ENCODE measurements at places on chromosomes 7 and 10.

- DNase-seq: no peak
These were observed 32.8 kb upstream of the MYO3A start for GRCh38 chr10:25901199-25901598.

- DNase-seq: peak; percentile 25
These were observed 183.0 kb upstream of the CTBP2 start for GRCh38 chr10:125343118-125343925.

GRCh38 chr7:154287356-154287755 is 235.2 kb downstream of the DPP6 start:
- no peak for DNase-seq

DNA sequence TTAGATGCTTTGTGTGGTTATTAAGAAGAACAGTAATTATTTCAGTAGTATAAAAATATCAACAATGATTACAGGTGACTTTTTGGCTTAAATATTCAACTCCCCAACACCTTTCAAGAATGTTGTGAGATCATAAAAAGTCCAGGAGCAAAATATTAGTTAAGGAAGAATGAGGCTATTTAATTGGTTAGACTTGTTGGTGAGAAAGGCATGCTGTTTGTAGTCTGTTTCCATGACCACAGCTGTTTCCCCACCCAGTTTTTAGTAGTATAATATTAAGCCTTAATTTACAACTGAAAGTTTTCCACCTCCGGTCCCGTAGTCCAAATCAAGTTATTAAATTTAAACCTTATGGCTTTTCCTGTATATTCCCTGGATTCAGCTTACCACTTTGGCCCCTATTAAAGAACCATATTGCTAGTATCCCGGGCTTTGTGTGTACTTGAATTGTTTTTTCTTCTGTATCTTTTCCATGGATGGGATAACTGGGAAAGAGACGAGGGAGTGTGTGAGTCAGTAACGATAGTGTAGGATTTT is 133.3 kb downstream of the CELF2 start:
- DNase-seq: no peak

DNA sequence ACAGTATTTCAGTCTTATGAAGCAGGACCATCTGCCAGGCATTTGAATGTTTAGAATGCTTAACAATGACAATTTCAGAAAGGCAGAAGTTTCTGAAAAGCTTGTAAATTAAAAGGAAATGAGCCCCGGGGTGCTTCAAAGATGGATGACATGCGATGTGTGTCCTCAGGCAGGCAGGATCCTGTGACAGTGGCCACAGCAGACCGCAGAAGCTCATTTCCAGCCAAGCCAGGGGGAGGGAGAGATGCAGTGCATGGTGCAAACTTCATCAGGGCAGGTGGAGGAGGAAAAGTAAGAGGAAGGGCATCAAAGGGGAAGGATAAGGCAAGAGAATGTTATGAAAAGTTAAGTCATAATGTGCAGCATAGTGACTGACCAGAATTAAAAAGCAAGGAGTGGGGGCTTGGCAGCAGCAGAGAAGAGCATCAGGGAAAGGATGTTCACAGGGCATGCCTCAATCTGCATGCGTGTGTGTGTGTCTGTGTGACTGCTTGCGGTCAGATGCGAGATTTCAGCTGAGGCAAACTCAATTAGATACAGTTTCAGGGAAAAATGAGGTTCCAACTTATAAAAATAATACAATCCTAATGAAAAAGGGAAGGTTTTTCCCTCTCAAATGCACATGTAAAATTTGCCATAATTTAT is 173.7 kb downstream of the COBL start:
- no peak for DNase-seq

GRCh38 chr10:77756319-77757232 is 119.0 kb upstream of the KCNMA1 start:
- peak; percentile 86 for DNase-seq

GRCh38 chr10:113357681-113358300 is 195.1 kb upstream of the HABP2 start:
- DNase-seq: peak; percentile 45

- no peak for DNase-seq
These were observed 56.5 kb downstream of the PIK3AP1 start for GRCh38 chr10:96663797-96664196.

GRCh38 chr10:17548162-17548561 is 69.0 kb downstream of the HACD1 start:
- no peak for DNase-seq

GRCh38 chr10:73843261-73843660 is 31.1 kb downstream of the CAMK2G start:
- no peak for DNase-seq

DNA sequence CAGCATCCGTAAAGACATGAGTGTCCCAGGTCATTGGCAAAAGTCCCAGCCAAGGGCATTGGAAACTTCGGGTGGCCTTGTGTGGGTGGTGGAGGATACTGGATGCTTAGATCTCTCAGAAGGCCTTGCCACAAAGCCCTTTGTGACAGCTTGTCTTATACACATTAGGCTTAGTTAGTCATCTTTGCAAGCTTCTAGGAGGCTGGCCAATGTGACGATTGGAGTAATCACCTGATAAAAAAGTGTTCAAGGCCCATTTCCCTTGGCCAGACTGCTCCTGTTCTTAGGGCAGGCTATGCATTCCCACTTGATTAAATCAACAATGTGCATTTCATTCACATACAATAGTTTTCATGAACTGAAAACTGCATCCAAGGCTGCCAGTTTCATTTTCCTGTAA is 26.9 kb downstream of the NPS start:
- no peak for DNase-seq

GRCh38 chr10:59891349-59891748 is 15.0 kb downstream of the CCDC6 start:
- DNase-seq: no peak

DNA sequence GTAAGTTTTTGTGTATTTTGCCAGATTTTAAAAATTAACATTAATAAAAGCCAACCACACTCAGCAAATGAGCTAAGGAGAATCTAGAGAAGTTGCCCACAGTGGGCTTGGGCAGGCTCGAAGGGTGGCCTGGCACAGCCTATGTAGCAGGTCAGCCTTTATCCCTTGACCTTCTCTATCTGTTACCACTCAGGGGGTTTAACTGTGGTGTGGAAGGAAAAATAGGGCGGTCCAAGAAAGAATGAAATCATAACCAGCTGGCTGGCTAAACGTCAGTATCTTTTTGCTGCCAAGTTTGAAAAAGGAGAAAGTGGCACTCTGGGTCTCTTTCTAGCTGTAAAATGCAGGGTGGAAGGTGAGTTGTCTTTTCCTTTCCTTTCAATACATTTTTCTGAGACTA is 130.3 kb upstream of the ASAH2 start:
- DNase-seq: peak; percentile 25

DNA sequence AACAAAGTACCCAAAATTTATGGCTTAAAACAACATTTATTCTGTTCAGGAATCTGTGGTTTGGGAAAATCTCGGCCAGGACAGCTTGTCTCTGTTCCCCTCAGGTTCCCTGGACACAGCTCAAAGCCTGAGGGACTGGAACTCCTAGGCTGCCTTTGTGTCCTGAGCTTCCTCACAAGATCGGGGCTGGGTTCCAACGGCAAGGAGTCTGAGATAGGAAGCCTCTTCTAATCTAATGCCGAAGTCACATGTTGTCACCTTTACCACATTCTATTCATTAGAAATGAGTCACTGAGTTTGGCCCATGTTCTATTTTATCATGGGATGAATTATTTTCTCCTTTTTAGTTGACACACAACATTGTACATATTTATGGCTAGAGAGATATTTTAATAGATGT is 80.5 kb downstream of the ANKRD26 start:
- DNase-seq: no peak

- DNase-seq: no peak
These were observed 16.5 kb downstream of the DENND10 start for GRCh38 chr10:119120413-119120867.

DNA sequence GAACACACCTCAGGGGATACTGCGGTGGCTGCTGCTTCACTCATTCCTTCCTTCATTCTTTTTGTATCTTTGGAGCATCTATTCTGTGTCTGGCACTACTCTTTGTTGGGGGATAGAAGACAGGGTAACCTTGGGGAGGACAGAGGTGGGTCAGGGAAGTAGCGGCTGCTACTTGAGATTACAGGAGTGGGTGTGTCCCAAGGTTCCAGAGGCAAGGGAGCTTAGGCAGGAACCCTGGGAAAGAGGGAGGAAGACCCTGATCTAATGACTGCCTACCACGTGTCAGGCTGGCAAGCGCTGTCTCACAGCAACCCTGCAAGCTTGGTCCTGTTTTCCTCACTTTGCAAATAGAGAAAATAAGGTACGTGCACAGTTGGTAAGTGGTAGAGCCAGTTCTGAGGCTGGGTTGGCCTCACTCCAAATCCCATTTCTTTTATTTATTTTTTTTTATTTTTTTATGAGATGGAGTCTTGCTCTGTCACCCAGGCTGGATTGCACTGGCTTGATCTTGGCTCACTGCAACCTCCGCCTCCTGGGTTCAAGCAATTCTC is 985.9 kb upstream of the ZNF722 start:
- DNase-seq: no peak

DNA sequence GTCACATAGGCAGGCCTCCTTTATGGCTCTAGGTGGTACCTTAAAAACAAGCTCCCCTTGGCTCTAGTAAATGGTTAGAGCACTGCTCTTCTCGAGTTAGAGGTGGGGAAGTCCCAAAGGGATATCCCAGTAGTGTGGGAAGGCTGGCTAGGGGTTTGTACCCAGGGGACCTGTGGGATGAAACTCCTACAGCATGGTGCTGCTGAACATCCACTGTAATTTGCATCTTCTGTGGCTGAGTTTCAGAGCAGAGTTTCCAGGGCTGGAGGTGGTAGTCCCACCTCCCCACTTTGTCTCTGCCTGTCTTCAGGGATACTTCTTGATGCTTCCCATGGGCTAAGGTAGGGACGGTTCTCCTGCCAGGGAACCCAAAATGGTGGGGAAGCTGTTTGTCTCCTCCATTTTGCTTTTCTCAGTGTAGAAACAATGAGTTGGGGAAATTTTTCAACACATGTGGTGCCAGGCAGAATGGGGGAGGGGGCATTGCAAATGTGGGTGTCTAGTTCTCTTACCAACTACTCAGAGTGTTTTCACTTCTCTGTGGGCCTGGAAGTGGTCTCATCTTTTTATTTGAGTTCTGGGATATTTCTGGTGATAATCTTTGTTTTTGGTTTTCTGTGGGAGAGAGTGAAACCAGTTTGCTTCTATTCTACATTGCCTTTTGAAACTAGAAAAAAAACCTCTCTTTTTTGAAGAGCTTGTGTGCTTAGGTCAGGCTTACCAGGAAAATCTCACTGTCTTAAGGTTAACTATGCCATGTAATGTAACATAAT is 36.3 kb downstream of the SCART1 start:
- no peak for DNase-seq

DNA sequence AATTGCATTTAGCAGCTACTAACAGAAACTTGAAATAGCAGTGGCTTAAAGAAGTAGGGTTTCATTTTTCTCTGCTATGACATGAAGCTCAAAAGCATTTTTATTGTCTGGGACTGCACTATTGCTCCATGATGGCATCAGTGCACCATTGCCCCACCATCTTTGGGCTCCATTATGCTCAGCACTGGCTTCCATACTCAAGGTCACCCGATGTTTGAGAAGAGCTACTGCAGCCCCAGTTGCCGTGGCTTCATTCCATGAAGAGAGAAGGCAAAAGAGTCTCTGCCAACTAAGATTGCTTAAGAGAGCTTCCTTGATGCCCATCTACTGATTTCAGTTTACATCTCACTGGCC is 192.2 kb upstream of the LRGUK start:
- peak; percentile 4 for DNase-seq

DNA sequence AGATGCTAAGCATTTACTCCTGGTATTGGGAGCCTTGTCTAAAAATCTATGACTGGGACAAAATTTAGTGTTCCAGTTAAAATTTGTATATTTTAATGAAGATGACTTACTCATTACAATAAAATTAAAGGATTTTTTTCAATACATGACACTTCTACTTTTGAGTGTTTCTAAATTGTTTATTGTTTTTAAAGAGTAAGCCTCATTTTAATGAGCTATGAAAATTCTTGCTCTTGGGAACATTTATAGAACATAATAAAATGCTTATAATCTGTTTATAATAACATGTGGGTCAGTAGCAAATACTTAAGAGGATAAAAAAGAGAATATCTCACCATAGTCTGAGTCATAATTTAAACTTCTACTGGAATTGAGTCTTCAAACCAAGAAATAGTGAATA is 149.5 kb downstream of the PLCE1 start:
- no peak for DNase-seq

DNA sequence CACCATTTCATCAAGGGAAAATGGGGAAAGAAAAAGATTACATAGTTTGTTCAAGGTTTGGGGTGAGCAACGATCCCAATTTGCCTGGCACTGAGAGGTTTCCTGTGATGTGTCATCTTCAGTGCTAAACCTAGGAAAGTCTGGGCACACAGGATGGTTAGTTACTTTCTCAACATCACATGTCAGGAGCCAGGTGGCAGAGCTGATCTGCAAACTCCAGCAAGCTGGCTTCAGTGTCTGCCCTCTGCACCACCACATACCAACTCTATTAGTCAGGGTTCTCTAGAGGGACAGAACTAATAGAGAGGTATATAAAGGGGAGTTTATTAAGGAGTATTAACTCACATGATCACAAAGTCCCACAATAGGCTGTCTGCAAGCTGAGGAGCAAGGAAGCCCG is 11.3 kb downstream of the ADAM12 start:
- peak; percentile 64 for DNase-seq

DNA sequence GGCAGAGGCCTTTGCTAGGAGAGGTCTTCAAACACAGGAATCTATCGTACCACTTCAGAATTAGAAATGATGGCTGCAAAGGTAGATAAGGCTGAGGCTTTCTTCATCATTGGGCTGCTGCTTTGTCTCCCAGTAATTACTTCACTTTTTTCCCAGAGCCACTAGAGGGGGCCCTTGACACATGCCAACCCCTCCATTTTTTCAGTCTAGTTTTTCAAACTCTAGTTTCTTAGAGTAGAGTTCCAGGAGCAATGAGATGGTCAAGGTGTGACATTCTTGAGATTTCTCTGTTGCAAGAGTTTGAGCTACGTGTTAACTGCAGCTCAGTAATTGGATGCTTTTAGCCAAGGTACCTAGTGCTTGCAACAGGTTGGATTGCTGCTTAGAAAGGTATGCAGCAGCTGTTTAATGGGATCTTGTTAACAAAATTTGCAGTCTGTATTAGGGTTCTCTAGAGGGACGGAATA is 33.8 kb upstream of the RBM20 start:
- DNase-seq: peak; percentile 59

DNA sequence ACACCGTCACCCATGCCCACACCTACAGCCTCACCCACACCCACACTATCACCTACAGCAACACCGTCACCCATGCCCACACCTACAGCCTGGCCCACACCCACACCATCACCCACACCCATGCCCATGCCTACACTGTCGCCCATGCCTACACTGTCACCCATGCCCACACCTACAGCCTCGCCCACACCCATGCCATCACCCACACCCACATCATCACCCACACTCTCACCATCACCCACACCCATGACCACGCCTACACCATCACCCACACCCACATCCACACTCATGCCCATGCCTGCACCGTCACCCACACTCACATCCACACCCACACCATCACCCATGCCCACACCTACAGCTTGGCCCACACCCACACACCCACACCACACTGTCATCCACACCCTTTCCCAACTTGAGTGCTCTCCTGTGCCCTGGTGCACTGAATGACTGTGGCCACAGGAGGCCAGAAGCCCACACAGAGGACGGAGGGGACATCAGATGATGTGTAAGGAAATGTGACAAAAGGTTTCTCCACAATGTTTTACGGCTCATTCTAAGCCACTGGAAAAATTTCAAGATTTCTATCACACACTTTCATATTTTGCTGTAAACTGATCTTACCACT is 153.3 kb downstream of the WDR37 start:
- no peak for DNase-seq

Measured in fibroblast of skin of scalp (primary cell).